ENCODE measurements at places on chromosomes 13 and 19. TPM values are rescaled to one million over a fixed set of nuclear protein-coding genes. Genes with fewer than 3 reads are reported as not detected.

GRCh38 chr13:97967948-97968347 lies 14.5 kb downstream of the IPO5 start:
- DNase-seq, result no peak

Gene DAND5
- total RNA-seq, result not detected

DNA sequence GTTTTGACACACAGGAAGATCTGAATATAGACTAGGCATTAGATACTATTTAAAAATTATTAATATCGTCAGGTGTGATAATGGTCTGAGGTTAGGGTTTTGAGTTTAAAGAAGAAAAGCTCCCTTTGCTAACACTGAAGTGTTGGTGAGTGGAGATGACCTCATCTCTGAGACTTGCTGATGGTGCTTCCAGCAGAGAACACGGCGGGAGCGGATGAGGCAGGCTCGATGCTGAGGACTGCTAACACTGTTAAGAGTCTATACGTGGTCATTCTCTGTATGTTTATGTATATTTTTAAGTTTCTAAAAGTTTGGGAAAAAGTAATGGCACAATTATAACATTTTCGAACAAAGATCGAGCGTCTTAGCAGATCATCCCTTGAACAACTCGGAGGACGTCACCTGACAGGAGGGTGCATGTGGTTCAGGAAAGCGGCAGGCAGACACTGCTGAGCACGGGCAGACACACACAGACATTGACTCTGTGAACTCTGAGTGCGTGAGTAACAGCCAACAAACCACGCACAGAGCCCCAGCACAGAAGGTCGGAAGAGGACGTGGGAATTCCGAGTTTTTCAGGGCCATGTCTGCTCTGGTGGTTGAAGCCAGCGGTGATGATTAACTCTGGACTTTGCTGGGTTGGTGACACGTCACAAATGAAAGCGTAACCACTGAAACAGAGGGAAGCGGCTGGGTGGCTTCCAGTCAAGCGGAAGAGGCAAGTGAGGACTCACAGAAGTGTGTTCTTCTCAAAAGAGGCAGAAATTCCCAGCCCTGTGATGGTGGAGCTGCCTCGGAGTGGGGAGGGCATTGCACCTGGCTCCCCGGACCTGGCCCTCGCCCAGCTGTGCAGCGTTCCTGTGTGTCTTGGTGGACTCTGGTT lies 91.9 kb upstream of the TEX29 start:
- no peak for DNase-seq

DNA sequence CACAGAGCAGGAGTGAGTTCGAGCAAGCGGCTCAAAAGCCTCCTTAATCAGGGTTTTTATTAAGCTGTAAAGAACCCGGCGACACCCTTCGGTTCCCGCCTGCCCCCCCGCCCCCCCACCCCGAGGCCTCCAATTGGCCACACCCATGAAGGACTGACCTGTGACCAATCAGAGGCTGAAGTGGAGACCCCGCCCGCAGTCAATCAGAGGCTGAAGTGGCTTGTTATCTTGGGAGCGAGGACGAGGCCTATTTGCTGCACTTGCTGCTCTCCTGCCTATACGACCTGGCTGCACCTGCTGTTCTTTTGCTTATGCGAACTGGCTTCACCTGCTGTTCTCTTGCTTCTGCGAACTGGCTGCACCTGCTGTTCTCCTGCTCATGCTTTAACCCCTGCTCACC lies 844.9 kb downstream of the OLFM4 start:
- no peak for DNase-seq

DNA sequence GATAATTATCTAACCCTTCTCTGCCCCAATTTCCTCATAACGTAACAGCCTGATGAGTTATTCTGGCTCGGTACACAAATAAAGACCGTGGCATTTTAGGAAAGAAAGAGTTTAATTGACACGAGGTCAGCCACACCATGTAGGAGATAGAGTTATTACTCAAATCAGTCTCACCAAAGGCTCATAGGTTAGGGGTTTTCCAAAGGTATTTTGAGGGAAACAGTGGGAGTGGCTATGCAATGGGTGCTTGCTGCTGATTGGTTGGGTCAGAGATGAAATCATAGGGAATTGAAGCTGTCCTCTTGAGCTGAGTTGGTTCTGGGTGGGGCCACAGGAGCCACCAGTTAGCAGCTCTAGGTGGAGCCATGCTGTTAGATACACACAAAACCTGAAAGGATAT lies 137.5 kb downstream of the FREM2 start:
- no peak for DNase-seq

- DNase-seq, result no peak
Observed at GRCh38 chr19:10921199-10921909, 7.1 kb downstream of the YIPF2 start.

GRCh38 chr19:16025108-16026101 lies 50.9 kb upstream of the TPM4 start:
- peak; percentile 20 for DNase-seq

Gene ATP4A
- not detected for total RNA-seq

- no peak for DNase-seq
Observed at GRCh38 chr13:72565893-72566292, 161.5 kb downstream of the MZT1 start.

- DNase-seq, result no peak
Observed at GRCh38 chr13:42119875-42120274, 71.4 kb downstream of the DGKH start.

Gene EID2B
- total RNA-seq, result 7.0 TPM

DNA sequence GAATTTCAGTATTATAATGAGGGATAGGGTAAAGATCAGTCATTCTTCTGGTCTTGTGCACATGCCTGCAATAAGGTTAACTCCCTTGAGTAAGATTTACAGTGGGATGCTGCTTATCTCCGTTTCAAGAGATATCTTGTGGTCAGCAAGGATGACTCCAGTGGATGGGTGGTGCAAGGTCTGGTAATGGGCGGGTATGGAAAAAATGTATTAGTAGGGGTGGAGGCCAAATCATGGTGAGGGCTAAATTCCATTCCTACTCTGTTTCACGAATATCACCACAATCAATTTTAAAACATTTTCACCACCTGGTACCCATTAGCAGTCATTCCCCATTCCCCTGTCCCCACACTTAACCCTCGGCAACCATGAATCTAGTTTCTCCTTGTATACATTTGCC lies 40.6 kb downstream of the CCDC122 start:
- DNase-seq, result no peak

DNA sequence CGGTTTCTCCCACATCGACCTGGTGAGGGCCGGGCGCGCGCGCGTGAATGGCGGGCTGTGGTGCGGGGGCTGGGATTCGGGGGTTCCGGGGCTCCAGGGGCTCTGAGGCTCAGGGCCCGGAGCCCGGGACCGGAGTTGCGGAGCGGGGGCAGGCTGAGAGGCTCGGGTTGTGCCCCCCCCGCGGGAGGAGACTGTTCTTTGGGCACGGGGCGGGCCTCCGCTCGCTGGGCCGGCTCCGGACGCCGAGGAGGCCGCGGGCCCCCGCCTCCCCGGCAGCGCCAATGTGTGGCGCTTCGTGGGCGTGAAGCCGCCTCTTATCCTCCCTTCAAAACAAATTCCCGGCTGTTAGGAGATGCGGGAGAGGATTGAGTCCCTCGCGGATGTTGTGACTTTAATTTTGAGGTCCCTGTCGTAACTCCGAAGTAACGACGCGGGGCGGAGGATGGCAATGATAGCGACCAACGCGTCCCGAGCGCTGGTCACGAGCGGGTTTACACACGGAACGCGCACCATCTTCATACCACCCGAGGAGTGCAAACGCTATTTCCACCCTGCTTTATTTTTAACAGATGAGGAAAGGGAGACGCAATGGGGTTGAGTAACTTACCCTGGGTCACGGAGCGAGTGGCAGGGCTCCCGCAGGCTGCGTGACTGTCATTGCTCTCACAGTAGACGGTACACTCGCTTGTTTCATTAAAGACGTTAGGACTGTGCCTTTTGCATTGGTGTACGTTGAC lies 536 bp downstream of the UBA2 start:
- DNase-seq, result no peak

DNA sequence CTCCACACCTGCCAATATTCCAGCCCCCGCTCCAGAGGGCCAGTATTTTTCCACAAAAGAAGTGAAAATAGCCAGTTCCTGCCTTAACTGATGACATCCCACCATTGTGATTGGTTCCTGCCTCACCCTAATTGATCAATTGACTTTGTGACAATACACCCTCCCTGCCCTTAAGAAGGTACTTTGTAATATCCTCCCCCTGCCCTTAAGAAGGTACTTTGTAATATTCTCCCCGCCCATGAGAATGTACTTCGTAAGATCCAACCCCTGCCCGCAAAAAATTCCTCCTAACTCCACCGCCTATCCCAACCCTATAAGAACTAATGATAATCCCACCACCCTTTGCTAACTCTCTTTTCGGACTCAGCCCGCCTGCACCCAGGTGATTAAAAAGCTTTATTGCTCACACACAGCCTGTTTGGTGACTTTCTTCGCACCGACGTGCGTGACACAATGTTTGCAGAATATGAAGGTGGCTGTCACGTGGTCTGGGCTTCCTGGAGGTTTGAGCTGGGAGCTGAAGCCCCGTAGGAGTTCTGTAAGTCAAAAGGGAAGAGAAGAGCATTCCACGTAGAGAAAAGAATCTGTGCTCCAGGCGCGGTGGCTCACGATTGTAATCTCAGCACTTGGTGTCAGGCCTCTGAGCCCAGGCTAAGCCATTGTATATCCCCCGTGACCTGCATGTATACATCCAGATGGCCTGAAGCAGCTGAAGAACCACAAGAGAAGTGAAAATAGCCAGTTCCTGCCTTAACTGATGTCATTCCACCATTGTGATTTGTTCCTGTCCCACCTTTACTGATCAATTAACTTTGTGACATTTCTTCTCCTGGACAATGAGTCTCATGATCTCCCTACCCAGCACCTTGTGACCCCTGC lies 6.2 kb upstream of the FUT3 start:
- DNase-seq, result no peak

Gene ERICH4
- total RNA-seq, result not detected

Gene KLHL1
- not detected for total RNA-seq

Gene CGB3
- total RNA-seq, result not detected

GRCh38 chr13:76711550-76712182 lies 174.5 kb downstream of the KCTD12 start:
- DNase-seq, result no peak

GRCh38 chr13:93967286-93967685 lies 512.2 kb downstream of the DCT start:
- no peak for DNase-seq

- no peak for DNase-seq
Observed at GRCh38 chr13:21871382-21871781, 200.5 kb downstream of the FGF9 start.

- no peak for DNase-seq
Observed at GRCh38 chr13:110916301-110917142, 1.7 kb upstream of the ANKRD10 start.

Gene ZNF442
- total RNA-seq, result 4.3 TPM

Gene SSBP4
- 158 TPM for total RNA-seq

GRCh38 chr19:45876411-45877197 lies 9.3 kb downstream of the IRF2BP1 start:
- no peak for DNase-seq

Gene CD70
- total RNA-seq, result 6.9 TPM

DNA sequence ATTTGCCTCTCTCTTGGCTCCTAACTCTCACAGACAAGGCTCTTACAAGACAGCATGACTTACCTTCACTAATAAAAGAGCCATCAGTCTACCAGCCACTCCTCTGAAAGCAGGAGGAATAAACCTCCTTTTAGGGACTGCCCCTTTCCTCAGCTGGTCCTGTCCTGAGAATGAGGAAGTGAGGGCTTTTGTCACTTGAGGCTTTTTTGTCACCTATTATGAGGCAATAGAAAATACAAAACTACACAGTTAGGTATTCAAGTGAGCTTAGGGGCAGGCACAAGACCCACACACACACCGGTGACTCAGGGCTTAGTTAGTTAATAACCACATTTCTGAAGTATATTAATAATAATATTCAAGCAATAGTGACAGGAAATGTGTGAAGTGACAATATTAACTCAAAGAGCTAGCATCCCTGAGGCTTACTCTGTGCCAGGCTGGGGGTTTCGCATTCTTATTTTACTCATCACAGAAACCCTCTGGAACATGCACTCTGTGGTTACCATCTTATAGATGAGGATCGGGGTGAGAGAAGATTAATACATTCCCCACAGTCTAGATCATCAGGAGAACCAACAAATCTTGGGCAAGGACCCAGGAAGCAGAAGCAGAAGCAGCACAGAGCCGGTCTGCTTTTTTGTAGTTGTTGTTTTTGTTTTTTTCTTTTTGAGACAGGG lies 379.9 kb downstream of the LIG4 start:
- no peak for DNase-seq

GRCh38 chr19:12295191-12295590 lies 508 bp upstream of the ZNF44 start:
- no peak for DNase-seq

GRCh38 chr13:21071924-21072323 lies 10.5 kb upstream of the LATS2 start:
- DNase-seq, result no peak

Gene ZNF432
- total RNA-seq, result 23.8 TPM

Gene ZNF555
- total RNA-seq, result 4.8 TPM

Gene ETV2
- 1.9 TPM for total RNA-seq

GRCh38 chr13:26977541-26977940 lies 194.1 kb downstream of the USP12 start:
- no peak for DNase-seq

- no peak for DNase-seq
Observed at GRCh38 chr19:48630296-48631063, 6.7 kb downstream of the DBP start.

GRCh38 chr19:6736169-6736916 lies 1.0 kb downstream of the GPR108 start:
- DNase-seq, result peak; percentile 81

DNA sequence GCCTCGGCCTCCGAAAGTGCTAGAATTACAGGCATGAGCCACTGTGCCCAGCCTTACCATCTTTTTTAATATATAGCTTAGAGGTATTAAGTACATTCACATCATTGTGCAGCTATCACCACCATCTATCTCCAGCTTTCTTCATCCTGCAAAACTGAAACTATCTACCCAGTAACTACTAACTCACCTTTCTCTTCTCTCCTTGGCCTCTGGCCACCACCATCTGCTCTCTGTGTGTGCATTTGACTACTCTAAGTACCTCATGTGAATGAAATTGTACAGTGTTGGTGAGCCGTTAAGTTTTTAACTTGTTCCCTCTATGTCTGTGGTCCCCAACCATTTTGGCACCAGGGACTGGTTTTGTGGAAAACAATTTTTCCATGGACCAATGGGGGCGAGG lies 56.1 kb downstream of the CDK8 start:
- no peak for DNase-seq

Data from activated naive CD8-positive, alpha-beta T cell treated with anti-CD3 and anti-CD28 coated beads, Interleukin-2, amount 10 ng/mL, durations not matched to agents 7 days and 5 days (primary cell).